CD4-positive, alpha-beta T cell treated with Interleukin-2 at 100 ng/mL for 4 hours (primary cell): ENCODE measurements at places on chromosomes 12 and 14.

DNA sequence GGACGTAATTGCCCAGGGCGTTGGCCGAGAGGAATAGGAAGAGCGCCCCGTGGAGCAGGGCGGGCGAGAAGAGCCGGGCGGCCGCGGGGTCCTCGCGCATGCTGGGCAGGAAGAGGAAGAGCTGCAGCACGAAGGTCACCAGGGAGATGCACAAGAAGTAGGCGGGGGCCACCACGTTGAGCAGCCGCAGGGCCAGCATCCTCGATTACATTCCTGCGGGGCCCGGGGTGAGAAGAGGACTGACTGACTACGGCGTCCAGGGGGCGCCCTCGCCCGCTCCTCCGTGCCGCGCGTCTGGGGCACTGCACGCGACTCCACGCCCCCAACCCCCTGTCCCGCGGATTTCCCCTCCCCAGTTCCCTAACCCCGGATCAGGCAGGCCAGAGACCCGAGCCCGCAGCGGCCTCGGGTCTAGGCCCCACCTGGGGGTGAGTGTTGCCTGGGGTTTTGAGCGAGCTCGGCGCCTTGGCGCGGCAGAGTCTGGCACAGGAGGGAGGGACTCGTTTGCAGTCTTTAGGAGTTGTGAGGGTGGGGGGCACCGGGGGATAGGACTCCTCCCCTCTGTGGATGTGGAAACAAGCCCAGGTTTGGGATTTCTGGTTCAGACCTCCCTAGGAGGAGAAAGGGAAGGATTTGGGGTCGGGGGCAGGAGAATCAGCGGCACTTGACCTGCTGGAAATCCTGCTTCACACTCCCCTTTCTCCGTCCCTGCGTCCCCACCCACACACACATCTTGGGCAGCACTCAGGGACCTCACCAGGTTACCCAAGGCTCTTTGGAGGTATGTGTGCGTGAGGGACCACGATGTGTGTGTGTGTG is 1.8 kb downstream of the ZDHHC22 start:
- no peak for DNase-seq

- DNase-seq, result no peak
Measured at GRCh38 chr12:100463661-100464060, 10.0 kb upstream of the NR1H4 start.

DNA sequence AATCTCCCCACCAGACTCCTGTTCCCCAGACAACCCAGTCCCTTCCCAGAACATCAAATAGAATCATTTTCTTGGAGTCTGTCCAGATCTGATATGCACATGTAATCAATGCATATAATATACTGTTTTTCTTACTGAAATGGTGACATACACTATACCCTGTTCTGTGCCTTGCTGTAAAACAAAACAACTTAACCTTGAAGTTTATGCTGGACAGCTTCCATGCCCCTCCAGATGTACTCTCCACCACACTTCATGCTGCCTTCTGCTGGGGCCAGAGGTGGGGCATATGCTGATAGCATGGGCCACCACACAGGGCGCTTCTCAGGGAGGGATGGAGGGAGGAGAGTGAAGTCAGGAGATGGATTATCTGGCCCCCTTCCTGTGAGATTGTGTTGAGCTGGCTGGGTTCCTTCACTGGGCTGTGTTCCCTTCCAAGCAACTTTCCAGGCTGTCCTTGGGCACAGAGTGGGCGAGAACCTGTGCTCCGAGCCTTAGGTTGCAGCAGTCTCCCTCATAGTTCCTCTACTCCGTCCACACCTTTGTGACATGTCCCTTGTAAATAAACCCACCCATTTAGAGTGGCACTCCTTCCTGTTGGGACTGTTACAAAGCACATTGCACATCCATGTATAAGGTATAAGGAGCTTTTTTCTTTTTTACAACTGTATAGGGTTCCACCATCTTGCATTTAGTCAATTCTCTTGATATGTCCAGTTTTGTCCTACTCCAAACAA is 77.6 kb upstream of the RIC8B start:
- no peak for DNase-seq

GRCh38 chr14:66165337-66165736 is 320.8 kb upstream of the CCDC196 start:
- no peak for DNase-seq

- no peak for DNase-seq
Measured at GRCh38 chr14:58844544-58844943, 206.8 kb downstream of the DACT1 start.

DNA sequence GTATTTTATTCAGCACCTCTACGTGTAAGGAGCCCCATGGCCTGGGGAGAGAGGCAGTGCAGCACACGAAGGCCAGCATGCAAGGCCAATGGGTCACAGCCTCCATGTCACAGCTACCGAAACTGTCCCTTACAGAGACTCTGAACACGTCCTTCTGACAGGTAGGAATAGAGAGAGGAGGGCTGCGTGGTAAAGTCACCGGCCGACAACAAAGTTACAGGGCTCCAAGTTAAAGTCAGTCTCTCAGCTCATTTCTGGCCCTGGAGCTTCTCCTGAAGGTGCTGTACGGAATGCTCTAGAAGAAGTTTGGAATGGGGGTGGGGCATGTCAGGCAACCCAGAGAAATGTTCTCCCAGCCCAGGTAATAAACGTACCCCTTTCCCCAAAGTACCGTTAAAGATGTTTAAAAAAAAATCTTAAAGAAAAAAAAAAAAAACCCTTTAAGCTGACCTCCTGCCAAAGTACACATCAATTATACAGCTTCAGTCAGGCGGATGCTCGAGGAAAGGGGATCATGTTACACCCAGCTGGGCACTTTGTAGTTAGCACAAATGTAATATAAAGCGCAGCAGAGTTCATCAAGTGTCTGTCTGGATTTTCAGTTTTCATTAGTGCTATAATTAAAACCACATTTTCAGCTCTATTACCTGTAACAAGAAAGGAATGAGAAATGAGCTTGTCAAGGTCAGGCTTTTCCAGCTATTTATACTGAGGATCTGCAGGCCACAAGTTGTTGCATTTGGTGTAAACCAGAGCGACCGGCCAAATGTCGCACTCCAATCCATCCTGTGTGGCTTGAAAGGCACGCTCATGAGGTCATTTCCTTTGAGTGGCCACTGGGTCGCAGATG is 53.3 kb upstream of the CDKN3 start:
- DNase-seq, result no peak

DNA sequence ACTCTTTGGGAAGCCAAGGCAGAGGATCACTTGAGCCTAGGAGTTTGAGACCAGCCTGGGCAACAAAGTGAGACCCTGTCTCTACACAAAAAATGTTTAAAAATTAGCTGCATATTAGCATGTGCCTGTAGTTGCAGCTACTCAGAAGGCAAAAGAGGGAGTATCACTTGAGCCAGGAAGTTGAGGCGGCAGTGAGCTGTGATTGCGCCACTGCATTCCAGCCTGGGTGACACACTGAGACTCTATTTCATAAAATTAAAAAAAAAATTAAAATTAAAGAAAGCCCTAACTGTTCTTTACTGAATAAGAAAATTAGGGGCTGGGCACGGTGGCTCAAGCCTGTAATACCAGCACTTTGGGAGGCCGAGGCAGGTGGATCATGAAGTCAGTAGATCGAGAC is 27.0 kb downstream of the SENP1 start:
- DNase-seq, result no peak

DNA sequence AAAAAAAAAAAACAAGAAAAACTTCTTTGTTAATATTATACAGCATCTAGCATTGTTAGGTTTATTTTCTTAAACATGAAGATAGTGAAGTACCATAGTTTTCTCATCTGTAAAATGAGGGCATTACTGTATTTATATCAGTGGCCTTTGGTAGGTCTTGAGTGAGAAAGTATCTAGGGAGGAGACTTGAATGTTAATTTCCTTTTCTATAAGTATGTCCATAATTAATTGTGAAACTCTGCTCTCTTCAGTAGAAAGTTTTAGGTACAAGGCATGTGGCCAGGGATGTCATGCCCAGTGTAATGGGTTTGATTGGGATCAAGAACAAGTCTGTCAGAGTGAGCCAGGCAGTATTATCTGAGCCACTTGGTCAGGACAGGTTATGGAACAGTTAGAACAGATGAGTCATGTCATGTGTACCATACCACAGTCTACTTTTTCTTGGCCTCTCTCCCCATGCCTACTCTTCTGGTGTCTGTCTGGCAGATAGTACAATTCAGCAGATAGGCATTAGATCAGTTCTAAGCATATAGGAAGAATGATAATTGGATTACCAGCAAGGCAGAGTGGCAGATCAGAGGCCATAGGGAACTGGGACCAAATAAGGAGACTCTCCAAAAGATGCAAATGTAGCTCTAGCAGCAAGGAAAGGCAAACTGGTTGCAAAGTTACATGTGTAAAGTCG is 30.4 kb downstream of the FBXO34 start:
- no peak for DNase-seq

- no peak for DNase-seq
Measured at GRCh38 chr12:10147714-10148403, 17.9 kb upstream of the CLEC7A start.

DNA sequence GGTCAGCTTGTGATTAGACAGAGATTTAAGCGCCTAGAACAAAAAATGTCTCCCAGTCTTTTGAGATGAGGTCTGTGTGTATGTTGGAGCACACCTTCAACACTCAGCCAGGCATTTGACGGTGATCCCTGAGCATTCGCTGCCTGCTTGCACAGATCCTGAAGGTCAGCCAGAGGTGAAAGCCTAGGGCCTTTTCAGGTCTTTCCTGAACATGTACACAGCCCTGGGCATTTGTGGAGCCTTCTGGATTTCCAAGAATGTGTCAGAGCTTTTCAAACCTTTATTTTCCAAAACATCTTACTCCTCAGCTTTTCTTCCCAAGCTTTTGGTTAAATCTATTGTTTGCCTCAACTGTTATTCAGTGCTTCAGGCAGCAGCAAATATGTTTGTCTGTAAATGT is 59.1 kb upstream of the AMN start:
- no peak for DNase-seq

GRCh38 chr12:118850244-118850825 is 131.0 kb upstream of the SRRM4 start:
- no peak for DNase-seq

DNA sequence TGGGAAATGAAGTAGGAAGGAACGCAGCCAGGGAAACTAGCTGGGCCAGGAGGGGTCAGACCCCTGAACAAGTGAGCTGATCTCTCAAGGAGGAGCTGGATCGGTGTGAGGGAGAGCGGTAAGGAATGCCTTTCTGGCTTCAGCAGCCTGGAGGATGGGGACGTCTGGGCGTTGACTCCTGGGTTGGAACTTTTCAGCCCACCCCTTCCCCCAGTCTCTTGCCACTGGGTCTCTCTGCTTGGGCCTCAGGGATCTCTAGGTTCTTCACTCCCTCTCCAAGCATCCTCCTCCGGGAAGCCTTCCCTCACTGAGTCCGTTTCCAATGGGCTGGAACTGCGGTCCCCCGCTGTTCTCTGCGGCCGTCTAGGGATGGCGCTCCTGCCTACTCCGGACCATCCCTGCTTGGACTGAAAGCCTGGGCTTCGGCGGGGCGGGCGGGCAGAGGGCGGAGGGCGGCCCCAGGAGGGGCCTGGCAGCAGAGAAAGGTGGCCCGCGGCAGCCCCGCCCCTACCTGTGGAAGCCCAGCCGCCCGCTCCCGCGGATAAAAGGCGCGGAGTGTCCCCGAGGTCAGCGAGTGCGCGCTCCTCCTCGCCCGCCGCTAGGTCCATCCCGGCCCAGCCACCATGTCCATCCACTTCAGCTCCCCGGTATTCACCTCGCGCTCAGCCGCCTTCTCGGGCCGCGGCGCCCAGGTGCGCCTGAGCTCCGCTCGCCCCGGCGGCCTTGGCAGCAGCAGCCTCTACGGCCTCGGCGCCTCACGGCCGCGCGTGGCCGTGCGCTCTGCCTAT is at the start of gene KRT7:
Gene KRT7, plus strand, starts transcription at position 570 of the 788 bp plus-strand sequence. Its CDS starts 54 bp downstream, at position 624.
- no peak for DNase-seq

DNA sequence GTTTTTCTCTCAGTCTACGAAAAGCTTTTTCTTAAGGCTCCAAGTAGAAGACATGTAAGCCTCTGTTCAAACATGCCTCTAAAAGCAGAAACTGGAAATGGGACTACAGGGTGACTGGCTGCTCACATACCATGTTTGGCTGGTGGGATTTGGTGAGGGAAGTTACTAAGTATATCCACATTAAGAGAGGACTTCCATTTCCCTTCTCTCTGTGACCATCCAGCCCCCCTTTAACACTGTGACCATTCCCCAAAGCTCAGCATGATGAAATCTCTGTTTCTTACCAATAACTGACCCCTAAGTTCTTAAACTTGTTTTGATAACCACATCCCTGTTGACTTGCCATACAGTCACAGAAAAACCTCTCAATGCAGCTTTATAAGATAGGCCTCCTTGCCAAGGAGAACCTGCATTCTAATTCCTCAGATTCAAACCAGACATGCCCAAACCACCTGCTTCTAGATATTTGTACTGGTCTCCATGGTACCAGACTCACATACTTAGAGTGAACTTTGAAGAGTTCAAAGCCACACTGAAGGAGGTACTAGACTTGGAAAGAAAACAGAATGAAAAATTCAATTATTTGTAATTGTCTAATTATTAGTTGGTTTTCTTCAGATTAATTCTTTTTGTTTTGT is 102.2 kb downstream of the VEZT start:
- DNase-seq, result no peak
